Spleen (tissue), 13 donors: ENCODE measurements at places on chromosomes 16 and 17.

DNA sequence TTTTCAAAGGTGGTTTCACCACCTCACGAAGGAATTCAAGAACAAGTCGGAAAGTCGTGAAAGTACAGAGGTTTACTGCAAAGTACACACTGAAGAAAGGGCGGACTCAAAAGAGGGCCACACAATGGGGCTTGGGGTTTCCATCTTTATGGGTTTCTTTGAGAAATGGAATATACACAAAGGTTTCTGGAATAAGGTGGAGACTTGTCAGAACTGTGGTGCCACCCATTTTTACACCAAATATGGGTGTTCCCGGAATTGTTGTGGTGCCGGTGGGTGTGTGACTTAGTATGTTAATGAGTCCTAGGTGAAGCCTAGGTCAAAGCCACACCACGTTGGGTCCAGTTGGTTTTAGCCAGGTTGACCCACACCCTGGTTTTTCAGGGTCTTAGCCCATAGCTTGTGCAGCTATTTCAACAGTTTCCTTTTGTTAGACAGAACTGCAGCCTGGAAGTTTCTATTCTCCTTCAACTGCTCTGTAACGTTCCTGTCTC lies 567 bp upstream of the GCSH start:
- no peak for DNase-seq

DNA sequence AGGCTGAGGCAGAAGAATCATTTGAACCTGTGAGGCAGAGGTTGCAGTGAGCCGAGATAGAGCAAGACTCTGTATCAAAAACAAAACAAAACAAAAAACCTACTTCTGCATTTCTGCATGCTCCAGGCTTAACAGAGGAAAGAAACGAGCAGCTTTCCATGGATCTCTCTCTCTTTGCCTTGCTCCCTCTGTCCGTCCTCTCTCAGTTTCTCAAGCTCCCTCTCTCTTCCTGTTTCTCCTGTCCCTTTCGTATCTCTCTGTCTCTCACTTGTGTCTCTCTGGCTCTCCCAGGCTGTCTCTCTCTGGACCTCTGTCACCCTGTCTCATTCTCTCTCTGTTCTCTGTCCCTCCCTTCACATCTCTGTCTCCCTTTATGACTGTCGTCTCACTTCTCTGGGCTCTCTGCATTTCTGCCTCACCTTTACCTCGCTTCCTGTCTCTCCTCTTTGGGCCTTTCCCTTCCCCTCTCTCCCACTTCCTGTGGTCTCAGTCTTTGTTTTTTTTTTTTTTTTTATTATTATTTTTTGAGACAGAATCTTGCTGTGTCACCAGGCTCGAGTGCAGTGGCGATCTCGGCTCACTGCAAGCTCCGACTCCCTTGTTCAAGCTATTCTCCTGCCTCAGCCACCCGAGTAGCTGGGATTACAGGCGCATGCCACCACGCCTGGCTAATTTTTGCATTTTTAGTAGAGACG lies 4.1 kb upstream of the PITPNA start:
- DNase-seq = no peak

DNA sequence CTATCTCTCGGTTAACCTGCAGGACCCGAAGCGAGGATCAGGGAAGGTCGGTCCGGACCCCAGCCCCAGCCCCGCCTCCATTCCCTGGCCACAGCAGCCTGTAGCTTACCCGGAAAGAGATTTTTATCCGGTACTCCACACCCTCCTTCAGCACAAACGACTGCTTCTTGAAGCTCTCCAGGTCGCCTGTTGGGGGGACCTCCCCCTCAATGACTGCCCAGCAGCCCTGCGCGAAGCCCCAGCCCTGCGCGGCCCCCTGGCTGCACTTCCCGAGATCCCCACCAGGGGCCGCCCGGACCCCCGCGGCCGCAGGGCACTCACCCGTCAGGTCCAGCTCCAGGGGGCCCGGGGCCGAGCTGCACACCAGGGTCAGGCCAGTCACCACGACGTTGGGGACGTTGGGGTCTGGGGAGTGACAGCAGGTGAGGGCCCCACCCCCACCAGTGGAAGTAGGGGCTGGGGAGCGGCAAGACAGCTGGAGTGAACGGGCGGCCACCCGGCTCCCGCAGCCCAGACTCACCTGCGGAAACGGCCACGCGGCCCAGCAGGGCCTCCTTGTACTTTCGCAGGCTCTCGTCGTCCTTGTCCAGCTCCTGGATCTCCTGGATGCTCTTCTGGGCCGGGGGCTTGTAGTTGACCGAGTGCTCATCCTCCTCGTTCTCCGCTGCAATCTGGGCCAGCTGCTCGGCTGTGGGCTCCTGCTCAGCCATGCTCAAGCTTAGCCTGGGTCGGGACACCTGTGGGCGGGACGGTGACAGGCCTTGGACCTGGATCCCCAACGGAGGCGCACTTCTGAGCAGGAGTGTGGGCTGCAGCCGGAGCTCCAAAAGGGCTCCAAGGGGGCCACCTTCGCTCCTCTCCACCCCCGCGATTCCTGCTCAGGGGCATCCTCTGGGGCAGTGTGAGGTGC lies 1.7 kb downstream of the ARHGDIA start:
- DNase-seq = peak; percentile 88

DNA sequence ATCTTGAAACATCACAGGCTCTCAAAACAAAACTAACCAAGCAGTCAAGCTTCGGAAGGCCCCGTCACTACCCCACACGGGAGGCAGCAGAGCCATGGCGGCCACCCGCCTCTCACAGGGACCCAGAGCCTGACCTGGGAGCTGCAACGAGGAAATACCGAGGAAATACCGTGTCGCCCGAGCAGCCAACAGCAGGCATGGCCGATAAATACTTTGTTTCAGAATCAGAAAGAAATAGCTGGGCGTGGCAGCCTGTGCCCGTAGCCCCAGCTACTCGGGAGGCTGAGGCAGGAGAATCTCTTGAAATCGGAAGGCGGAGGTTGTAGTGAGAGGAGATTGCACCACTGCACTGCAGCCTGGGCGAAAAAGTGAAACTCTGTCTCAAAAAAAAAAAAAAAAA lies 6.9 kb downstream of the LMF1 start:
- peak; percentile 66 for DNase-seq
